ENCODE measurements at places on chromosomes 6 and 20.

- DNase-seq, result no peak
These were observed 415.6 kb downstream of the GJA1 start for GRCh38 chr6:121851056-121851455.

- no peak for DNase-seq
These were observed 49.8 kb upstream of the ENPP5 start for GRCh38 chr6:46220352-46221221.

DNA sequence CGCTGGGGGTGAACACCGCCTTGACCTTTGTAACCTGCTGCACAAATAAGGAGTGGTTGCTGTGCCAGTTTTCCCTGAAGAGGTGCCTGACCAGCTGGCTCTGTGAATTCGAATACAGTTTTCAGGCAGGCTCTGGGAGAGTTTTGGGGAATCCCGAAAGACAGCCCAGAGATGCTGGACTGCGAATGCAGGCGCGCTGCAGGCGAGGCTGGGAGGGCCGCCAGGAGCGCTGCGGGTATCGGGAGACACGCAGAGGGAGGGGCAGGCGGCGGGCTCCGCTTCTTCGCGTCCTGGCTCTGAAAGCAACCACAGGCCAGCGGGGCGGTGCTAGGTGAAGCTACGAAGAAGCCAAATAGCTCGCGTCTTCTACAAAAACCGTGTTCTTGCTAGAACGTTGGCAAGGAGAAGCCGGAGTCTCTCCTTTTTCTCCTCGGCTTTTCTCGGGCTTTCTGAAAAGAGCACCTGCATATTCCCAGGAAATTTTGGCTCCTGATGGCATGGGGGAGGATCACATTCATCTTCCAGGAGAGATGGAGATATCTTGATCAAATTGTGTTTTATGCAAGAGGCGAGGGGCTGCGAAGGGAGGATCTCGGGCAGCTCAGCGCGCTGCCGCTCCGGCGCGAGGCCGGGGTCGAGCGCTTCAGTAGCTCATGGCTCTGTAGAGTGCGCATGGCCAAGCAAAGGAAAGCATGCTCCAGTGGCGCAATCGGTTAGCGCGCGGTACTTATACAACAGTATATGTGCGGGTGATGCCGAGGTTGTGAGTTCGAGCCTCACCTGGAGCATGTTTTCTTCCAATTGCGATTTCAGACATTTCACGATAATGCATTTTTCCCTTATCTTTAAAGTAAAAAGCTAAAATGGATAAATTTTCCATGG is 158.1 kb upstream of the ZNF184 start:
- DNase-seq, result no peak

DNA sequence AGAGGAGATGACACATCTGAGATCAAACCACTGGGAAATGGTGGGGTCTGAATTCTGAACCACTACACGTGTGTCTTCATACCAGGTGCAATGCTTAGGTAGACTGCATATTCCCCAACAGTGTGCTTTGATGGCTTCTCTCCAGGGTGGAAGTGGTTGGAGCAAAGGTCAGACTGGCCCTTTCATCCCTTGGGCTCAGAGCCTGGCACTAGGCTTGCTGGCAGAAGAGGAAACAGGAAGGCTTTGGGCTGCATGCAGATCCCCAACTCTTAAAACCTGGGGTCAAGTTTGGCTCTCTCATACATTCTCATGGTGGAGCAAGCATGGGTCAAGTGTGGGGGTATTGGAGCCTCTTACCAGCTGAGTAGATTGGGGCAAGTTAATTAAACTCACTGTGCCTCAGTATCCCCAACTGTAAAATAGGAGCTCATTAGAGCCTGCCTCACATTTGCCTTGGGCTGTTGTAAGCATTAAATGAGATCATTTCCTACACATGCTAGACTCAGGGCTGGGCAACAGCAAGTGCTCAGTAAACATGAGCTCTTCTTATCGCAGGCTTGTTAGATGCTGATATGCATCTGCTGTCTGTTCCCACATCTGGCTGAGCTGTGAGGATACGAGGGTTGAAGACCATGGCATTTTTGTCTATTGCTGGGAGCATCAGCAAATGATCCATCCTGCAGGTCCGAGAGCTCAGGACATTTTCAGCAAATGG is 51.6 kb upstream of the FAM83D start:
- no peak for DNase-seq

DNA sequence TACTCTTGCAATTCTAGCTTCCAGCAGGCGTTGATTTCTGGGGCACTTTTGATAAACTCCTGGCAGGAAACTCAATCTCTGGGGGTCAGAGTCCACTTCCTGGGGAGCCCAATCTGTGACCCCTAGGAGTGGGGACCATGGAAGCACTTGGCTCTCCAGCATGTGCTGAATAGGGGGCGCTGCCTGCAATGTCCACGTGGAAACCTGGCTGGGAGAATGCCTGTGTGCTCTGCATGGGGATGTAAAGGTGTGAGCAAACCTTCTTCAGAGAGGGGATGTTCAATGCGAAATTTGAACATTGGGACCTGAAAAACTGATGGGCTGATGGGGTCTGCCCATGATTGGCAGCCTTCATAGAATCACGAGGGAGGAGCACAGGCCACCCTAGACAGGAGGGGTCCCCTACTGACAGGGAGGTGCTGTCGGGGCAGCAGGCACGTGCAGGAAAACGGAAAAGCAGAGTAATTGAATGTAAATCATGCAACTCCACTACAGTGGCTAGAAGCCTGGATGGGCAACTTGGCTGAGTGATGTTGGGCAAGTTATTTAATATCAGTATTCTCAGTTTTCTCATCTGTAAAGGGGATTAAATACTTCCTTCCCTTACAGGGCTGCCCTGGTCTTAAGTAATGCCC is 47.8 kb downstream of the CEP43 start:
- no peak for DNase-seq

DNA sequence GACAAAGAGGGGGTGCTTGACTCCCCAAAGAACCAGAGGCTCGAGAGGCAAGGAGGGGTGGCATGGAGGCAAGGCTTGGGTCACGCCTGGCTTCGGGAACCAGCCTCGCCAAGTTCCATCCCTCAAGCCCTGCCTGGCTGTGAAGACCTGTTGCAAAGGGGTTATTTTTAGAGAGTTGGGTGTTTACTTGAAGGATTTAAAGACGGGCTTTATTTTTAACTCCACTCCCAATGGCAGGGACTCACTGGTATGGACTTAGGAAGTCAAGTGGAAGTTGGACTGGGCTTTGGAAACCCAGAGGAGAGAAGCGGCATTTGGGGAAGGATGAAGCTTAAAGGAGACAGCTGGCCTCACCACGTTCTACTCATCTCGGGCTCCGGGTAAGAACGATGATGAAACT is 43.1 kb downstream of the JPH2 start:
- no peak for DNase-seq

GRCh38 chr20:12592756-12593155 is 416.0 kb upstream of the SPTLC3 start:
- DNase-seq, result no peak

GRCh38 chr6:110415086-110415916 is at the start of gene DDO:
TSS of gene DDO (minus strand) at chr6:110415575. CDS start at chr6:110413462, 2,113 bp downstream.
- DNase-seq, result no peak

DNA sequence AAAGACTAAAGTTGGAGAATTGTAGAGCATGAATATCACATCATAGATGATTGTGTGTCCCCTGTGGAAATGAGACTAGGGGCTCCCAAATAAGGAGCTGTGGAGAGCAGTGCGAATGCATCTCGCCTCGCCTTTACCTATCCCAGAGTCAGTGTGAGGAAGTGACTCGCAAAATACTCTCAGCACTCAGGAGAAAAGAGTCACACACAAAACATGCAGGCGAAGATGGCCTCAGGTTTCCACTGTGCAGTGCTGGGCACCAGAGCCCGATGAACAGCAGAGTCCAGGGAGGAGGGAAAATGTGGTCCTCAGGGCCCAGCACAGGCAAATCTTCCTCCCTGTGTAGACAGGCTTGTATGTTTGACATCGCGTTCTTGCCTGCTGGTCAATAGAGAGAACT is 126.5 kb upstream of the AFDN start:
- DNase-seq, result no peak

- DNase-seq, result no peak
These were observed 135.4 kb downstream of the NRN1 start for GRCh38 chr6:5871296-5871695.

GRCh38 chr20:35232575-35232974 is 6.1 kb downstream of the MMP24 start:
- no peak for DNase-seq

- no peak for DNase-seq
These were observed 42.9 kb downstream of the RIOK1 start for GRCh38 chr6:7432391-7433120.

- no peak for DNase-seq
These were observed 34.3 kb downstream of the PHF20 start for GRCh38 chr20:35806075-35806474.

- DNase-seq, result no peak
These were observed 164.4 kb downstream of the CDKAL1 start for GRCh38 chr6:20698675-20699074.

DNA sequence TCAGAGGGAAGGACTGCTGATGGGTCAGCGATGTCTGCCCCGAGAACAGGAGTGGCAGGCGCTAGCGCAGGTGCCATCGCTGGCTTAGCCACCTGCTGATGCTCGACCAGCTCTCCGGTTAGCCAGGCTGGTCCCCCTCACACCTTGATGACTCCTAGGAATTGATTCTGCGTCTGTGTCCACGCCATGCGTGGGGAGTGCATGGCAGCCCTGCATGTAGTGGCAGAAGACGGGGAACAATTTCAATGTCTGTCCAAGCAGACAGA is 6.7 kb downstream of the SS18L1 start:
- no peak for DNase-seq
